Fibroblast of skin of left quadriceps (primary cell): ENCODE measurements at places on chromosomes 4 and X.

DNA sequence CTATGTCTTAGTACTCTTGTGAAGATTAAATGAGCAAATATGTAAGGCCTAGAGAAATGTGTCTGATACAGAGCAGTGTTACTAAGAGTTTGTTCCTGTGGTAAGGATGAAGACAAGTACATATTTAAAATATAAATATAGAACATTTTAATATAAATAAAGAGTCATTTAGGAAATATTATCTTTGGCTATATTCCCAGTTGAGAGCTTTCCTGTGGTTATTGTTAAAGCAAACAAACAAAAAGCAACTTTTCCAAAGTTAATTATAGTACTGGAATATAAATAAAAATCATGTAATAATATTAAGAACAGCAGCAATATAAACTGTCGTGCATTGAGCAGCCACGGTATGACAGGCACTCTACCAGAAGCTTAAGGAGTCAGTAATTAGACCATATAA, 472.5 kb downstream of the INPP4B start:
- no peak for DNase-seq

- no peak for DNase-seq
Measured at GRCh38 chr4:130071746-130072145, 975.8 kb downstream of the C4orf33 start.

GRCh38 chr4:167238226-167238625, 3.9 kb upstream of the SPOCK3 start:
- no peak for DNase-seq

DNA sequence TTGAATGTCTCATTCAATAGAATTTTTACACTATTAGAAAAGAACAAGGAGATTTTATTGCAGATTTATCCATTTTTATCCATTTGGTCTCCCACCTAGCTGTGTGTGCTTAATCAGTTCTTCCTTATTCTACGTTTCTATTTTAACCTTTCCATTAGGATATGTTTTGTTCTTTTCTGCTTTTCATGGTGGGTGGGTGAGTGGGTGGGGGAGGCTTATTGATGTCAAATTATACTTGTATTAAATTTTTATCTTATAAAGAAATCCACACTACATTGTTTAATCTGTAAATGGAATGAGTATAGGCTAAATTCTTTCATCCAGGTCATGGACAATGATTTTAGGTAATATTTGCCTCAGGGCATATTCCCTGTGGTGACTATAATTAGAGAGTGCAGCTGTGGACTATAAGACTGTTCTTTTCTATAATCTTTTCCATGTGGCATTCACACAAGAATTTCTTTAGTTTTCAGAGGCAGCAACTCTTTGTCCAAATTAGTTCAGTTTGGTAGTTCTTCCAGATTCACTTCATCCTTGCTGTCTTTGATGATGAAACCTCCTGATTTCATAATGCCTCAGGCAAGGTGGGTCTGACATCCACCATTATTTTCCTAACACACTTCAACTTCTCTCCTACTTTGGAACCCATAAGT, 2451.8 kb downstream of the PCDH7 start:
- DNase-seq = no peak

- peak; percentile 63 for DNase-seq
Measured at GRCh38 chr4:168737806-168738172, 240.9 kb downstream of the PALLD start.

GRCh38 chr4:108361886-108362285, 193.2 kb upstream of the LEF1 start:
- no peak for DNase-seq
